Dermis lymphatic vessel endothelial cell (primary cell): ENCODE measurements at places on chromosomes 16 and 17. TPM values are rescaled to one million over a fixed set of nuclear protein-coding genes. Genes with fewer than 3 reads are reported as not detected.

The FOXC2 gene
- 1.5 and 4.2 TPM in 2 replicates for total RNA-seq

The ST6GALNAC1 gene
- not detected in 2 replicates for total RNA-seq

The NAE1 gene
- 37.6 and 50.2 TPM in 2 replicates for total RNA-seq

The CNTNAP4 gene
- not detected in 2 replicates for total RNA-seq

The SLC5A11 gene
- total RNA-seq = not detected in 2 replicates

The CDC6 gene
- 4.1 and 5.3 TPM in 2 replicates for total RNA-seq
